ENCODE measurements at places on chromosomes 11 and 22.

DNA sequence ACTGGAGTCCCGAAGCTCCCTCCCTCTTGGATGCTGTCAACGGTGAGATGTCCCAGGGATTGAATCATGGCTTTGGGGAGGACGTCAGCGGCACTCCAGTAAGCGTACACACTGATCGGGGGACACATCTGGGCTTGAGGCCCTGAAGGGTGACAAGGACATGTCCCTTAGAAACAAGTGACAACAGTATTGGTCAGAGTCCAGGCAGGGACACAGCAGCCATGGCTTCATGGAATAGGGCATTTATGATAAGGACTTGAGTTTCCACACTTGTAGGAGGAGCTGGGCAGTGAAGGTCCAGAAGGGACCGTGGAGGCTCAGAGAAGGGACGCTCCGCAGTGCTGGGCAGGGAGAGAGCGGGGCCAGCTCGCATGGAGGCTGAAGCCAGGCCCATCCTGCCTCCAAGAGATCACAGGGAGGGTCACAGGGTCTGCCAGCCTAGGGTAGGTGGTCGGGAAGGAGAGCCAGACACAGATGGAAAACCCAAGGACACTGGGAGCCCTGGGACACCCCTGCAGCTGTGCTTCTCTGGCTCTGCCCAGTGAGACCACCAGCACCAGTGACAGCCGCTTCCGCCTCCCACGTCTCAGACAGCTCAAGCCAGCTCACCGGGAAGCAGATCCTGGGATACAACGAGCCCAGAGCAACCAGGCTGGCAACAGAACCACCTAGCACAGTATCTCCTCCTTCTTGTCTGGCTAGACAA lies 22.9 kb upstream of the RFPL3 start:
- no peak for DNase-seq

GRCh38 chr11:89490981-89491690 lies at the start of gene NOX4:
NOX4 (minus strand) TSS chr11:89491375; CDS start chr11:89491246, 129 bp downstream.
- no peak for DNase-seq

DNA sequence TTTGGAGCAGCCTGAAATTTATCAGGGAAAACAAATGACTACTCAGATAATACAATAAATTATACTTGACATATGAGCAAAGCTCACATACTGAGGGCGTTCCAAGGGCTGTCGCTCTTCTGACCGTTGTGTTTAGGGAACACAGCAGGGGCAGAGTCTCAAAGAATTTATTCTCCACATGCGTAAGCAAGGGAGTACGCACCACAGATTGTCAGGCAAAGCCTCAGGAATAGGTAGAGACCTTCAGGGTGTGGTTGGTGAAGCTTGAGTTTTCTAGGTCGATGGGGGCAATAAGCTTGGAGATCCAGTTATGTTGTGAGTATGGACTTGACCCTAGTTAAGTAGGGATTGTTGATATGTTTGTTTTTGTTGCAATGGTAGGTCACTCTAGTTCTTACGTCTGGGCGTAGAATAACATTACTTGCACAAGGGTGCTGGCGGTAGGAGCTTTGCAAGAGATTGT lies 830 bp downstream of the ACAT1 start:
- DNase-seq, result no peak

GRCh38 chr11:80841675-80842074 lies 1400.8 kb upstream of the TENM4 start:
- no peak for DNase-seq

GRCh38 chr11:61756452-61757212 lies 4.2 kb downstream of the MYRF start:
- no peak for DNase-seq

DNA sequence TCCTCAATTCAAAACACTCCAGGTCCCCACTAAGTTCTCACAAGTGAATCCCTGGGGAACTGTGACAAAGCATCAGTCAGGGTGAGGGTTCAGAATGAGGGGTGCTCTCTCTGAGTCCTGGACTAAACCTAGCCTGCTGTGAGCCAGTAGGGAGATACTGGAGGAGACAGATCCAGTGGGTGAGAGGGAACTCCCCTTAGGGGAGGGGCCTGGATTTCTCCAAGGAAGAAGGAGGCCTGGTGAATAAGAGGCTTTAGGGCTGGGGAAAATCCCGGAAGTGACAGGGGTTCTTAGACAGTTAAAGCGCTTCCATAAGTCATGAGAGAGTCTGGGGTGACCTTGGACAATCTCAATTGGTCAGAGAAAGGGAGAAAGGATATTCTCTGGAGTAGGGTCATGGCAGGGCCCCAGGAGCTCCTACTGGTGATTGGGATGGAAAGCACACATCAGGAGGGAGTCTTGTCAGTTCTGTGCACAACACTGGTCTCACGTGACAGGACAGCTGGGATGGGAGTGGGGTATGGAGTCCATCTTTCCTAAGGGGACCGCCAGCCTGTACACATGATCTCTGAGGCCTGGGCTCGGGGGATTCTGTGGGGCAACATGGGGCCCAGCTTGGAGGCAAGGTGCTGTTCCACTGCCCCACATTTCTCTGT lies 1.5 kb downstream of the TBC1D10A start:
- no peak for DNase-seq

GRCh38 chr11:46907606-46908005 lies 10.7 kb downstream of the LRP4 start:
- DNase-seq, result no peak

DNA sequence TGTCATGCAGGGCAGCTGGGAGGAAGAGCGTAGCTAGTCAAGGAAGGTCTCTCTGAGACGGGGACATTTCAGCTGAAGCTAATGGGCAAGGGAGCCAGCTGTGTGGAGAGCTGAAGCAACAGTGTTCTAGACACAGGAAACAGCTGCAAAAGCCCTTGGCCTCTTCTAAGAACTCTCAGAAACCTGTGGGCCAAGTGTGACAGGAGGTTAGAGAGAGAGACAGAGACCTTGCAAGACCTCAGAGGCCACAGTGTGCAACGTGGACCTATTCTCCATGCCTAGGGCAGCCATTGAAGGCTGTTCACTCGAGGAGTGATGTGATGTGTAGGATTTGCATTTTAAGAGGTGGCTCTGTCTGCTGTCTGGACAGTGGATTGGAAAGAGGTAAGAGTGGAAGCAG lies 48.7 kb upstream of the TNRC6B start:
- no peak for DNase-seq

- DNase-seq, result no peak
Observed at GRCh38 chr22:45843031-45843430, 133.9 kb downstream of the WNT7B start.

DNA sequence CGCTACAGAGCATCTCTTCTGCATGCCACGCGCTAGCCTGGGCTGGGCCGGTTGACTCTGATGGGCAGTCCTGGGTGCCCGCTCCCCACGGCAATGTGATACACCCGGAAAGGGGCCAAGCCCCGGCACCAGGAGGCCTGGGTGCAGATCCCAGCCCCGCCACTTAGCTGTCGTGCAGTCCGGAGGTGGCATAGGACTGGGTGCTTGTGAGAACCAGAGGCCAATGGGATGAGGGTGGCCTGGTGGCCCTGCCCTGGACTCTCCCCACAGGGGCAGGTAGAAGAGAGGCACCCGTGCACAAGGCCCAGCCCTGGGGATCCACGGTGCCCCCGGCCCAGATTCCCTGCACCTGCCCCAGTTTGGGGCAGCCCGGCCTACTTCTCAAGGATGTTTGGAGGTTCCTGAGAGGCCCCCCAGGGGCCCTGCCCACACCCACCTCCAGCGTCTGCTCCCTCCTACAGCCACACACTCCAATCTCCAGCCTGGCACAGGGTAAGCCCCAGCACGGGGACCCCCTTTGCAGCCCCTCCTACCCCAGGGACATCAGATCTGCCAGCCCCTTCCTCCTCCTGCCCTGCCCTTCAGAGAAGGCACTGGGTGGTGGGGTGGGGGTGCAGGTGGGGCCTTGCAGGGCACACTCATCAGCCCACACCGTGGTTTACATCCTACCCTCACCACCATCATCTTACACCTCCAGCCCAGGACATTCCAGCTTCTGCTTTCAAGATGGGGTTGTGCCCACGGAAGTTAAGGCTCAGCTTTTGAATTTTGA lies 66.9 kb downstream of the CYTH4 start:
- no peak for DNase-seq

GRCh38 chr22:31451709-31452571 lies 37.7 kb downstream of the EIF4ENIF1 start:
- no peak for DNase-seq

DNA sequence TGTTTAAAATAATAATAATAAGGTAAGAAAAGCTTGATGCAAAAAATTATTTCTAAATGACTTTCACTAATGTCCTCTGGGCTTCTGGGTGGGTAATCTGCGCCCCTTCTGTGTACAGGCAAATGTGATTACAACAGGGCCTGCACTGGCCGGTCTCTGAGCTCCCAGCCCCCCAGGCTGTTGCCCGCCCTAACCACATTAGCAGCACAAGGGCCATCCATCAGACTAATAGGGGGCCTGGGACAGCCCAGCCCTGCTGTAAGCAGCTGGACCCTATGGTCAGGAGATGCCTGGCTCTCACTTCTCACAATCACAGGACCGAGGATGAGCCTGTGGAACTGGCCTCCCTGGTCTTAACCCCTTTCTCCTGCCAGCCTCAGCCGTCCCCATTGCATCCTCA lies 388.4 kb downstream of the BUD13 start:
- DNase-seq, result no peak

DNA sequence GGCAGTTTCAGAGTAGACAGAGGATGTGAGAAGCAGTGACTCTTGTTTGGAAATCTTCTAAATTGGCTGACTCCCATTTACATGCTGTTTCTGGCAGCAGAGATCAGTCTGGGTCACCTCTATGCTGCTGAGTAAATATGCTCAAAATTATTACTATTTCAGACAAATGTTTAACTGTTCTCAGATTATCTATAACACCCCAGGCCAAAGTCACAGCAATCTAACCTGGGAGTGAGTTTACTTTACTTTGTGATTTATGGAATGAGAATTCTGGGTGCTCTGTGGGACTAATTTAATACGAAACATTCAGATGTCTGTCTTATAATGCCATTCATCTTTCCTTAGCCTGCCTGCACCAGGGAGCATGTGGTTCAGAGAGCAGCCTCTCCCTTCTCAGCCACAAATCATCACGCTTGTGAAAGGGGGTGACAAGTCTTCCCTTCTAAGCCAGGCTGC lies 282.5 kb upstream of the MPPED2 start:
- no peak for DNase-seq

DNA sequence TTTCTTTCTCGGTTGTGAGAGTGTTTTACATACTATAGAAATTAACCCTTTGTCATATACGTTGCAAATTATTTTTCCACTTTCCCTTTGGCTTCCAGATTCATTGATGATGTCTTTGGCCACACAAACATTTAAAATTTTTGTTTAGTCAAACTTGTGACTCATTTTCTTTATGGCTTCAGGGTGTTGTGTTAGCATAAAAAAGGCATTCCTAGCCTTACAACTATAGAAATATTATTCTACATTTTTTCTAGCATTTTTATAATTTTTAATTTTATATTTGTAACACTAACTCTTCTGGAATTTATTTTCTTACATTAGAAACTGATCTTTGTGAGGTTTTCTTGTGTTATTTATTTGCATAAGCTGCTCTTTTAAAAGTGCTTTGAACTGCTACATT lies 12.1 kb downstream of the GRIA4 start:
- DNase-seq, result no peak

GRCh38 chr11:30758012-30758411 lies 171.9 kb upstream of the MPPED2 start:
- DNase-seq, result no peak

- no peak for DNase-seq
Observed at GRCh38 chr11:70278994-70279393, 8.5 kb downstream of the PPFIA1 start.

GRCh38 chr22:40180403-40180802 lies 2.7 kb downstream of the TNRC6B start:
- DNase-seq, result no peak

GRCh38 chr11:44623731-44624491 lies 58.4 kb downstream of the CD82 start:
- DNase-seq, result no peak

DNA sequence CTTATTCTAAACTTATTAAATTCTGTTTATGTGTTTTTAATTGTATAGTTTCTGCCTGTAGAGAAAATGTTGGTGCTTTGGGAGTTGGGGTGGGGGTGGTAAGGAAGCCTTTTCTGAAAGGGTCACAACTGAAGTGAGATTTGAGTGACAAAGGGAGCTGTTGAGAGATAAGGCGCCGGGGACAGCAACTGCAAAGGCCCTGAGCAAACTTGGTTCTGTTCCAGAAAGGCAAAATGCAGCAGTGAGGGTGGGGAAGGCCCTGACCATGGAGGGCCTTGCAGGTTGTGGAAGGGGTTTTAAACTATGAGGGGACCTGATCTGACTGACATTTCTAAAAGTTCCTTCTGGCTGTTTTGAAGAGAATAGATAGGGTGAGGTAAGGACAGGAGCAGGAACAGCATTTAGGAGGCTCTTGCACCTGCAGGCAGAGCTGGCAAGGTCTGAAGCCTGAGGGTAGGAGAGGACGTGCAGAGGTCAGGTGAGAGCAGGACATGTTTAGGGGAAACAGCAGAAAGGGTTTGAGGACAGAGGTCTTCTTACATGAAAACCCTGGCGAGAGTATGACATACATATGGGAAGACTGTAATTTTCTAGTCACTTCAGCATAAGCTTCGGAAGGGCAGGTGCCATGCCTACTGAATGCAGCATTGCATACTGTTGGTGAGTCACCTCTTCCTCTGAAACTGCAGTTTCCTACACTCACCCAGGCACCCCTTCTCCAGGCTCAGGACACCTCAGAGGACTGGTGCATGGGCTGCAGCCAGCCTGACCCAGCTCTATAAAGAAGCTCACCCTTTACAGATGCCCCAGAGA lies 190.7 kb downstream of the SNX19 start:
- no peak for DNase-seq

Data from stimulated activated CD4-positive, alpha-beta T cell treated with anti-CD3 and anti-CD28 coated beads, Interleukin-12 subunit alpha, Interleukin-12 subunit beta, amount 100 ng/mL, for 24 hours (primary cell).